Stimulated activated CD8-positive, alpha-beta memory T cell treated with anti-CD3 and anti-CD28 coated beads, Interleukin-2, amount 100 ng/mL, for 1 hour (primary cell): ENCODE measurements at places on chromosomes 4 and X.

GRCh38 chrX:105608745-105609144 lies 213.6 kb upstream of the NRK start:
- no peak for DNase-seq

DNA sequence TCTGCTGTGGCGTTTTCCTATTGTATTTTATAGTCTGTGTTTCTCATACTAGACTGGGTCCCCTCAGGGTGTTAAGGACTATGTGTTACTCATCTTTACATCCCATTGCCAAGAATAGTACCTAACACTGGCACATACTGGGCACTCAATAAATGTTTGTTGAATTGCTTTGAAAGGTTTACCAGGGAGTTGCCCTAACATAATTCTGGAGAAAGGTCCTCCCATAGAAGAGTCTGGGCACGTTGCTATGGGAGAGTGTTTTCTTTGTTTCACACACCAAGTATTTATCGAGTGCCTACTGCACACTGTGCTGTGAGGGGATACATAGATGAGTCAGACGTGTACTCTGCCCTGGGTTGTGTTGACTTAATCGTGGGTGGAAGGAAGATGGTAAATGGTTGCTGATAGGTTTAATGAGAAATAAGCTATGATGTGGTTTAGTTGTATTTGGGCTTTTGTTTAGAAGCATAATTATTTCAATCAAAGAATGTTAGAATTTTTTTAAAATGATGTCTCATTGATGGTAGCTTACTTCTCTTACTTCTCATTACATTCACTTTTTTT lies 42.9 kb downstream of the AFF1 start:
- no peak for DNase-seq

GRCh38 chrX:24607616-24608015 lies 39.5 kb downstream of the PCYT1B start:
- no peak for DNase-seq

- DNase-seq: no peak
Measured at GRCh38 chrX:119607018-119607389, 780 bp upstream of the NKRF start.

- no peak for DNase-seq
Measured at GRCh38 chr4:128803783-128804182, 5.7 kb upstream of the JADE1 start.

DNA sequence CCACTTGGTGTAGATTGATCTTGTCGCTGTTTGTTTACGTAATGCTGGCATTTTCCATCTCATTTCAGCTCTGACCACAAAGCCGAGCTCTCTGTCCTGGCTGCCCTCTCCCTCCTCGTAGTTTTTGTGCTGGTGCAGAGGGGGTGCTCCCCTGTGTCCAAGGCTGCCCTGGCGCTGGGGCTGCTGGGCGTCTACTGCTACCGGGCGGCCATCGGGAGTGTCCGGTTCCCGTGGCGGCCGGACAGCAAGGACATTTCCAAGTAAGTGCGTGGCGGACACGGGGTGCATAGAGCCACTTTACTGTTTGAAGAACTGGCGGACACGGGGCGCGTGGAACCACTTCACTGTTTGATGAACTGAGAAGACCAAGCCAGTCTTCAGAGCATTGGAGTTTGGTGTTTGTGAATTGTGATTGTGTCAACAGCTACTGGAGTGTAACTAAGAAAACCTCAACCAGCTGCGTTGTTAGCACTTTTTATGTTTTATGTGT lies 28.0 kb downstream of the PIGG start:
- no peak for DNase-seq

GRCh38 chrX:69670001-69670555 lies 54.2 kb downstream of the EDA start:
- DNase-seq: no peak

- DNase-seq: no peak
Measured at GRCh38 chr4:121187206-121187605, 23.1 kb upstream of the TNIP3 start.

GRCh38 chr4:140343303-140343702 lies 30.1 kb upstream of the SCOC start:
- no peak for DNase-seq

GRCh38 chrX:47202316-47202715 lies 8.7 kb downstream of the UBA1 start:
- no peak for DNase-seq

DNA sequence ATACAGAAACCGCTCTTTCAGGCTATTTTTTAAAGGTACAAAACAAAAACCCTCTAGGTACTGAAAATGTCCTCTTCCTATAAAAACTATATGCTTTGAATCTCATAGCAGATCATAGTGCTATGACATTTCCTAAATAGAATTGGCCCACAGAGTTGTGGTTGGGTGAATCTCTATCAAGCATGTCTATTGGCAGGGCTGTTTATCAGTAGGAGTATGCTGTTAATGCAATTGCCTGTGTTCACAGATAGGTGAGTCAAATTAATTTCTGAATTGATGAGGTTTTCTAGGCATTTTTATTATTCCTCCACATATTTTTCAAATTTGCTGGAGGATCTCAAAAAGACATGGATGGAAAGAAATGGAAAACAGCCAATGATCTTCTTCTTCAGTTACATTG lies 73.9 kb downstream of the QRFPR start:
- DNase-seq: no peak

- DNase-seq: no peak
Measured at GRCh38 chr4:145234091-145234706, 53.8 kb upstream of the OTUD4 start.

- no peak for DNase-seq
Measured at GRCh38 chrX:141185366-141185765, 8.4 kb upstream of the LDOC1 start.

DNA sequence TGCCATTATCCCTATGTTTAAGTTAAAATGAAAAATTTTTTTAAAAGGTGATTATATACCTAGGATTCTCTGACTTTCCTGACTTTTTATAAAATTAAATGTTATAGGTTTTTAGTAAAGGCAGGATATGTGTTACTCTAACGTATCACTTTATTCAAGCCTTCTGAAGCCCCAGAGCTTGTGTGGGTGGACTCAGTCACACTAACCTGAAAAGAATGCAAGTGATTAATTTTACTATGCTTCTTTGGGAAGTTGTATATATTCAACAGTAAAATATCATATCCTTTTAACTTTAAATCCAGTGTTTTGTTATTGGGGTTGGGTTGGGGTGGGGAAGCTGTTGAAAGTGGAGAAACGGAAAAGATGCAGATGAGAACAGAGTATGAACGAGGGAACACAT lies 22.8 kb downstream of the PDLIM3 start:
- no peak for DNase-seq

DNA sequence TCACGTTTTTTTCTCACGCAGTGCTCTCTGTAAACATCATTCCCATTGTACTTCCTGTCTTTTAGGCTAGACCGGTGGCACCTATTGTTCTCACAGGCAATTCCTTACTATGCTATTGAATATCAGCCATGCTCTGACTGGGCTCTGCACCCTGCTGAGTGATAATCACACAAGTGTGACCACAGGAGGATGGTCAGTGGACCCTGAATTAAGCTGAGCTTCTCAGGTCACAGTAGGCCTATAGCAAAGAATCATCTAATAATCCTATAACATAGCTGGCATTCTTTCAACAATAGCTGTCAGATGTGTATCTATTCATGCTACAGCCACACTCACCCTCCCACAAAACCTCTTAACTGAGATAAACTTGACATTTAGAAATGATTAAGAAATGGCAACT lies 2399.8 kb upstream of the TENM3 start:
- DNase-seq: no peak

DNA sequence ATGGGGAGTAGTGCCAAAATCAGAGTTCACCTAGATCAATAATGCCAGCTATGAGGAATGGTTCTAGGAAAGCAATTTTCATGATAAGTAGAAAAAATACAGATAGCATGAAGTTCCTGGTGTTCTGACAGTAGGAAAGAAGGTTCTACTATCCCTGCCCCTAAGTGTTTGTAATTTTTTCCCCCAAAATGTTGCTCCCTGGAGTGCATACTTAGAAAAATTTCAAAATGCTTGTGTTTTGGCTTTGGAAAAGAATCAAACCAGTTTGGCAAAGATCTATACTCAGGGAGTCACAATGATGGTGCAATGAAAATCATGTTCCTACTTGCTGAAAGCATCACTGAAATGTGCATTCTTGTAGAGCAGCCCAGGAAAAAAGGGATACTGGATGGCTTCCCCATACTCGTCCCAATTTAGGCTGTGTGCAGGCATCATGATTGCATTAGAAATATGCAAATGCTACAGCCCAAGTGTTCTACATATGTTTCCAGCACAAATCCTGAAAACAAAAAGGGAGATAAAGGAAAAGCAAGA lies 74.7 kb downstream of the LPAR4 start:
- DNase-seq: no peak
